ENCODE measurements at places on chromosomes 7 and 10.

DNA sequence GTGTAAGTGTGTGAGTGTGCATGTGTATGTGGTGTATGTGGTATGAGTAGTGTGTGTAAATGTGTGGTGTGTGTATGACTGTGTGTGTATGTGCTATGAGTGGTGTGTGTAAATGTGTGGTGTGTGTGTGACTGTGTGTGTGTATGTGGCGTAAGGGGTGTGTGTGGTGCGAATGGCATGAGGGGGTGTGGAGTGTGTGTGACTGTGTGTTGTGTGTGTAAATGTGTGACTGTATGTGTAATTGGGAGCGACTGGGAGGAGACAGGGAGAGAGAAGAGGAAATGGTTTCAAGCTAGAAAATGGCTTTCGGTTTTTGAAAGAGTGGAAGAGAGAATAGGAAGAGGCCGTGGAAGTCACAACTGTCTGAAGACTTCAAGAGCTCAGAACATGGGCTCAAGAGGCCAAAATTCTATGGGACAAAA, 23.6 kb upstream of the GATAD1 start:
- DNase-seq: peak; percentile 53

- DNase-seq: peak; percentile 6
These were observed 127.4 kb upstream of the AGR3 start for GRCh38 chr7:17009007-17009719.

- DNase-seq: no peak
These were observed 14.1 kb upstream of the TAS2R41 start for GRCh38 chr7:143463556-143463955.

DNA sequence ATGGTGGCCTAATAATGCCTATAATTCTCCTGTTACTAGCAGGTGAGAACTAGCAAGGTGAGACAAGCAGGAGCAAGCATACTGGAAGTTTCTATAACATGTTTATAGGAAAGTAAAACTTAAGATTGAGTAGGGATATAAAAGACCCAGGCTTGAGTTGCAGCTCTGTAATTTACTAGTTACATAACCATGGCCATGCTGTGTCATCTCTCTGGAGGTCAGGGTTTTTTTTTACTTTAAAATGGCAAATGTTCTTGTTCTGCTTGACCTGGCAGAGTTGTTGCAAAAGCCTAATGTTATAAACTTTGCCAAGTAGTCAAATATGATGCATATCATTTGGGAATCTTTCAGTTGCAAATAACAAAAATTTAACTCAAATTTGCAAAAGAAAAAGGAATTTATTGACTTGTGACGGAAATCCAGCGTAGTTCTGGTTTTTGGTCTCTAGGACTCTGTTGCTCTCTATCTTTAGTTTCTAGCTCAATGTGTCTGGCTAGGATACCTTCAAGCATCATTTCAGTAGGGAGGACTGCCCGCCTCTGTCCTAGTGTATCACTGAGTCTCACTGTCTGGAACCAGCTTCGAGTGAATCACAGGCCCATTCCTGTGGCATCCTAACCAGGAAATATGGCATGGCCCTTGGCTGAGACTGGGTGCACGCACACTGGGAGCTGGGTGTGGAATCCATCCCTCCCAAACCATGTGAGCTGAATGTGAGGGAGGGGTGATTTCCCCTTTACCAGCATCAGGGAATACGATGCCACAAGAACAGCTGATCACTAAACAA, 67.9 kb downstream of the ADAM22 start:
- no peak for DNase-seq

- DNase-seq: no peak
These were observed 106.2 kb downstream of the ABCC2 start for GRCh38 chr10:99888622-99889021.

DNA sequence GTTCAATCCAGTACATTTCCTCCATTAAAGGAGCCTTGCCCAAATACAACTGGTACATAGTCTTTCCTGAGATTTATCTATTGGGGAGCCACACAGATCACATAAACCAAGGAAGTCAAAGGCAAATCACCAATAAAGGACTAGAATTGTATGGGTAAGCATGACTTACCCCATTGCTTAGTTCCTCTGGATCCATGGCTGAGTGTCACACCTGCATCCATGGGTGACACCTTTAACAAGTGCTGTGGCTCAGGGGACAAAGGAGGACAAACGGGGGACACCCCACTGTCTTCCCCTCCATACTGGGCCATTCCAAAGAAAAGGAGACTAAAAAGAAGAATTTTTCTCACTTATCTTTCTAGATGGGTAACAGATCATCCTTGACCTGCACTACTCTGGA, 30.4 kb downstream of the ZNF92 start:
- DNase-seq: no peak

- DNase-seq: no peak
These were observed 14.5 kb upstream of the FBXW4 start for GRCh38 chr10:101709359-101710058.

- DNase-seq: peak; percentile 30
These were observed 693.1 kb downstream of the PARD3 start for GRCh38 chr10:34121781-34122622.

Measured in NCI-H1092 treated with DMSO at 0.1 percent for 48 hours (cell line).